Type B pancreatic cell (in vitro differentiated cells): ENCODE measurements at places on chromosomes 11 and 22.

- H3K27me3 ChIP-seq, result peaks cover 7% of the 10 kb centered on the region
- H3K4me3 ChIP-seq, result no peak overlapping the region
- no peaks in the 10 kb centered on the region for H3K36me3 ChIP-seq
- no peak for DNase-seq
- H3K27ac ChIP-seq, result no peak overlapping the region
- H3K4me1 ChIP-seq, result peaks cover 12% of the 10 kb centered on the region
Measured at GRCh38 chr11:60780065-60780464, 5.1 kb upstream of the MS4A10 start.

DNA sequence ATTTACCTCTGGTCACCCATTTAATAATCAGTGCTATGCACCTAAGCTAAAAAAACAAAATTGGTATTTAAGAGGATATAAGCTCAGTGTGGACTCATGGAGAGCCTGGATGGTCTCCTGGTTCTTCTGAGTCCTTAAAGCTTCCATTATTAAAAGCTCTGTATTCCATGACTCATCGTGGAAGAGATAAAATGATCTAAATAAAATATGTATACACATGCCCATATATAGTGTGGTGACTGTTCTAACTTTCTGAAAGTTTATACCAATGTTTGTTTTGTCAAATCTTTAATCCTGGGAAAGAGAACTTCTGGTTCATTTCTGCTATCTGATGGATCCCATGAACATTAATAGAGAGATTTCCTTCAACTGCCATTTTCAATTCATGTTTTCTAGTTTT, 375.9 kb downstream of the GUCY1A2 start:
- H3K36me3 ChIP-seq, result no peaks in the 10 kb centered on the region
- H3K27me3 ChIP-seq, result no peaks in the 10 kb centered on the region
- no peak for DNase-seq
- H3K4me3 ChIP-seq, result no peak overlapping the region
- H3K4me1 ChIP-seq, result no peaks in the 10 kb centered on the region

GRCh38 chr22:46739094-46739870, 1.2 kb upstream of the CERK start:
- no peaks in the 10 kb centered on the region for H3K36me3 ChIP-seq
- DNase-seq, result no peak
- H3K4me1 ChIP-seq, result peaks cover 32% of the 10 kb centered on the region
- H3K27ac ChIP-seq, result peak overlapping the region; percentile 83
- peak overlapping the region; percentile 88 for H3K4me3 ChIP-seq
- H3K27me3 ChIP-seq, result no peaks in the 10 kb centered on the region

- H3K4me1 ChIP-seq, result peaks cover 21% of the 10 kb centered on the region
- peak overlapping the region; percentile 46 for H3K27ac ChIP-seq
- no peak for DNase-seq
Measured at GRCh38 chr11:117202386-117203068, 3.4 kb downstream of the TAGLN start.
